Lower leg skin (tissue), 4 donors: ENCODE measurements at places on chromosomes 7 and 10. TPM values are rescaled to one million over a fixed set of nuclear protein-coding genes. Genes with fewer than 3 reads are reported as not detected.

DNA sequence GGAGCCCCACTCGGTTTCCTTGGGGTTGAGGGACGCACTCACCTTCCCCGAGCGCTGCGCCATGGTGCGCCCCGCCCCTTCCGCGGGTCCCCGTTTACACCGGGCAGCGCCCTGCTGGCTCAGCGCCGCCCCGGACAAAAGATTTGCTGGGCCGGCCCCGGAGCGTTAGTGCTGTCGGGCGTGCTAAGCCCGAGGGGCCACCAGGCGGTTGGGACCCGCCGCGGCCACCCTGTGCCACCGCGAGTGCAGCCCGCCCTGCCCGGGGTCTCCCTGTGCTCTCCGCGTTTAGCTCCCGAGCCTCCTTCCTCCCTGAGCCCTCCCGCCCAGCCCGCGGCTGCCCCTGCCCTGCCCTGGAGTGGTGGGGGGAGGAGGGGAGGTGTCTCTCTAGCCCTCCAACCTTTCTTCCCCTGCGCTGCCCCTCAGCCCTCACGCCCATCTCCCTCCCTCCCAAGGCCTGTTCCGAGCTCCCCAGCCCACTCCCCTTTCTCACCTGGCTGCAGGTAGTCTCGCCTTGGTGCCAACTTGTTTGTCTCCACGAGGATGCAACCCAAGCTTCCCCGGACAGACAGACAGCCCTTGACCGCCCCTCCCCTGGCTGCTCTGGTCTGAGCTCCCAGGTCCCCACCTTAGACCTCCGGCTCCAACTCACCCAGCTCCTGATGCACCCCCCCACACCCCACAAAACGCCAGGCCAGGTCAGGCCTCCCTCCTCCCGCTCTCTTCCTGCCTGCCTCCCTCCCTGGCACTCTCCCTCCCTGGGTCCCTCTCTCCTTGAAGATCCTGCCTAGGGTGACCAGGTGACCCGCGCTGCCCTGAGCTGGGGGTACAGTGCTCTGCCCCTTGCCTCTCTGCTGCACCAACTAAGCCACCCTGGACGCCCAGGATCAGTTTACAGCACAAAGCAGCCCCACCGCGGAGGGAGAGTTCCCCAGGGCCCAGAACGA, at the start of gene CRYGN:
CRYGN (minus strand) TSS at position 287 of the 944 bp plus-strand sequence; CDS start at position 63, 224 bp downstream.
- DNase-seq = no peak

RNF133 gene
- total RNA-seq = 0.16 TPM

GPR22 gene
- total RNA-seq = not detected

ZFAND4 gene
- total RNA-seq = 22.2 TPM

DNA sequence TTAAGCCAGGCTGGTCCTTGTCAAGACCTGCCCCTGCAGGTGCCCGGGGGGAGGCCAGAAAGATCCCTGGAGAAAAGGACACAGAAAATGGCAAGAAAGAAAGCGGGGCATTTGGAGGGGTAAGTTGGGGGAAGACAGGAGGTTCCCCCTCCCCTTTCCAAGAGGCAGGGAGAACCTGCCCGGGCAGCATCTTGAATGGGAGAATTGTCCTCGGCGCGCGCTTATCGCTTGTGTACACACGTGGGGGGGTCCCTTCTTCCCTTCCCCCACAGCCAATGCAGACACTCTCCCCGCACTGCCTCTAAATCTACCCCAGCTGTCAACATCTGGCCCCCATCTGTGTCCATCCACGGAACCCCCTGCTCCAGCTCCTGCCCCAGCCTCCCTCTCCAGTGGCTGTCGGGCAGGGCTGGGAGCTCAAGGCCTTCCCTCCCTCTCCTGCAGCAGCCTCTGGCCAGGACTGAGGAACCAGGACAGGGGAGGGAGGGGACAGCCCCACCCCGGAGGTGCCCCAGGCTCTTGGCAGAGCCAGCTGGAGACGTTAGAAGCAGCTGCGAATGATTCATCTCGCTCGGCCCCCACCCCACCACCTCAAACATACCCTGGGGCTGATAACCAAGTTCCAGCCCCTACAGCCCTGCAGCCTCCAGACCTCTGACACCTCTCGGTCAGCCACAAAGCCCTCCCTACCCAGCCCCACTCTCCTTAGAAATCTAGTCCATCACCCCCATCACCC, 25.3 kb downstream of the EPHB4 start:
- peak; percentile 91 for DNase-seq

ADGRA1 gene
- not detected for total RNA-seq

GRCh38 chr10:101090597-101090996, 28.8 kb downstream of the KAZALD1 start:
- DNase-seq = no peak

- DNase-seq = no peak
Observed at GRCh38 chr7:157297185-157297584, 39.6 kb upstream of the DNAJB6 start.

- DNase-seq = peak; percentile 26
Observed at GRCh38 chr10:20004087-20004523, 187.9 kb downstream of the PLXDC2 start.

TMEM176A gene
- 10.2 TPM for total RNA-seq

DNA sequence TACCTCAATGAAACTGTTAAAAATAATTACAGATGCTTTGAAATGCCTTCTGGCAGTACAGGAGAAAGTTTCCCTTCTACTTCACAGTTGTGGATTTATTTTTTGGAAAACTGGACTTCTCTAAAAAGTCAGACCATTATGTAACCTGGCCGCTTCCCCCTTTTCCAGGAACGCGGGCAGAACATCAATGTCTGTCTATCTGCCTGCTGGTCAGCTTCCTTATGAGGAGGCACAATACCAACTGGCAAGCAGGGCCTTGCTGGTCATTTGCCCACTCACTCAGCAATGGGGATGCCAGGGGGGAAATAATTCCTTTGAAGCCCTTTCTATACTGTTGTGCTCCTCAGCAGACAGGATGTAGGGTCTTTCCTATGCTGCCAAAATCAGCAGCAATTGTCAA, 22.5 kb upstream of the ADRB1 start:
- no peak for DNase-seq

GRCh38 chr10:91552274-91553095, 80.4 kb downstream of the PPP1R3C start:
- no peak for DNase-seq

DNA sequence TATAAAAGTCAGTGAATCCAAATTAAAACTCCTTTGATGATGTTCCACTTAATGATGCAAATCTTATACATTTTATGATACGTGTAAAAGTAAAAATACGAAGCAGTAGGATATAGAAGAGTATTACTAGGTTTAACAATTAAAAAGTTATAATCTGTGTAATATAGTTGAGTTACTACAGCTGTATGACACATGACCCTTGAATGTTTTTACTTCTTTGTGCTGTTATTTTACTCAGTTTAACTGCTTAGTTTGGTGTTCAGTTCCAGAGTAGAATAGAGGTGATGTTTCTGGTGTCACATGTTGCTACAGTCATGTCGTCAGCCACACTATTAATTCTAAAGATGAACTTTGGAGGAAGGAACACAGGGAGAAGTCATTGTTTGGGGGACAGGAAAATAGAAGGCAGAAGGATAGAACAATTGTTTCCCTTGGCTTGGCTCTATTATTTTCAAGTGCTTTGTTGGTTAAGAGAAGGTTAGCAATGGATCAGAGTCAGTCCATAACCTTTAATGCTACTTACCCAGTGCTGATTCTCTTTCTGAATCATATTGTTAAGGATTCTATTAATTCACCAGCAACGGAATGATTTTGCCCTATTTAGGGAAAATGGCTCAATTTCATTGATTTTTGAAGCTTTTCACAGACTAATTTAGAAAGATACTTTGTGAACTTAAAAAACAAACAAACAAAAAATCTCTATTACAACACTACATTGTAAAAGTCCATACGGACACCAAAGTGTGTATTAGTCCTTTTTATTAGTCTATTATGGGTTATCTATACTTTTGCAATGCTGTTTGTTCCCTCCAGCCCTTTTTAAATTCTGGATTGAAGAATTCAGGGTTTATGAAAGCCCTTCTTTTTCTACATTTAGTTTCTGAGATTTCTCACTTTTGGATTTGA, 73.4 kb downstream of the CPED1 start:
- no peak for DNase-seq

GRCh38 chr10:99906470-99906869, 103.3 kb downstream of the DNMBP start:
- DNase-seq = peak; percentile 83

- DNase-seq = peak; percentile 84
Observed at GRCh38 chr10:78542141-78542489, 508.5 kb downstream of the RPS24 start.
